ENCODE measurements at places on chromosomes 4 and X. TPM values are rescaled to one million over a fixed set of nuclear protein-coding genes. Genes with fewer than 3 reads are reported as not detected.

- peak; percentile 23 for DNase-seq
These were observed 48.5 kb downstream of the SLC9A7 start for GRCh38 chrX:46710425-46710824.

The SCML2 gene
- total RNA-seq = 4.1 TPM

The DCHS2 gene
- total RNA-seq = not detected

DNA sequence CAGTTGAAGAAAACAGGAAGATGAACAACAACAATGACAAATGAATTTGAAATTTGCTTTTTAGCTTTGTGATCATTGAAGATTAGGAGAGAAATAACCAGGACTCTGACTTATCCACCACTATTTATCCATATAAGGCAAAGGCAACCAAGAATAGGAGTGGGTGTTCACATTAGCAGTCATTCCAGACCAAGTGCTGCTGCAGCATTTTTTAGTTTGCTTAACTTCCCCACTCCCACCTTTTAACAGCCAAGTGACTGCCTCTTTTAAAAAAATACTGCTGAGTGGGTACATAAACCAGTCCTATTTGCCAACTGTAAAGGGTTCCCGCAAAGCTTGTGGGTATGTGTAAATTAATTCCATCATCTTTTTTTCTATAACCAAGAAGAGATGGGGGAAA, 230.9 kb downstream of the IQCM start:
- no peak for DNase-seq

- no peak for DNase-seq
These were observed 243.8 kb downstream of the ADAMTS3 start for GRCh38 chr4:72325215-72325614.

The TRO gene
- 9.9 TPM for total RNA-seq

The MUC7 gene
- not detected for total RNA-seq

- no peak for DNase-seq
These were observed 4.6 kb downstream of the BMPR1B start for GRCh38 chr4:94762326-94762725.
